ENCODE measurements at places on chromosomes 2 and 18.

DNA sequence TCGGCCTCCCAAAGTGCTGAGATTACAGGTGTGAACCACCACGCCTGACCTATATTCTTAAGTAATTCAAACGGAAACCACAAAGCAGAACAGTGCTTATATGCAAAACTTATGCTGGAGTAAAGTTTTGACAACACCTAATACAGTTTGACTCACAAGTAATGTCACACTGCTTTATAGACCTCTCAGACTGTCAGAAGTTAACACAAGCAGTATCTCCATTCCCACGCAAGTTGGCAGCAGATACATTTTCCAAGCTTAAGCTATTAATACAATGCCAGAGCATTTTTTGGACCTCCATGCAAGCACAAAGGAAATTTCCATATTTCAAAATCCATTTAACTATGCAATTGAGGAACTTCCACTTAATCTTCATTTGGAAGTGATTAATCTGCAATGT, 21.0 kb upstream of the SANBR start:
- DNase-seq: no peak

DNA sequence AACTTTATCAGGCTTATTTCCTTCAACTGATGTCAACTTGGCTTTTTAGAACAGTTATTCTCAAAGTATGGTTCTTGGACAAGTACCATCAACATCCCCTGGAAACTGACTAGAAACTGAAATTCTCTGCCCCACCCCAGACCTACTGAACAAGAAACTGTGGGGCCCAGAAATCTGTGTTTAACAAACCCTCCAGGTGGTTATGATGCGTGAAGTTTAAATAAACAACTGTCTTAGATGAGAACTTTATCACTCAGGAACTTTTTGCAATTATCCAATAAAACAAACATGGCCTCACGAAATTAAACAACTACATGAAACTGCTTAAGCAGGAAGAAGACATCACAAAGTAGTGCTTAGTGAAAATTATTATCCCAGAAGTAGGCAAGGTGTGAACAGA, 4.4 kb downstream of the HIBCH start:
- no peak for DNase-seq

- DNase-seq: no peak
These were observed 411.9 kb upstream of the TNP1 start for GRCh38 chr2:217271813-217272212.

DNA sequence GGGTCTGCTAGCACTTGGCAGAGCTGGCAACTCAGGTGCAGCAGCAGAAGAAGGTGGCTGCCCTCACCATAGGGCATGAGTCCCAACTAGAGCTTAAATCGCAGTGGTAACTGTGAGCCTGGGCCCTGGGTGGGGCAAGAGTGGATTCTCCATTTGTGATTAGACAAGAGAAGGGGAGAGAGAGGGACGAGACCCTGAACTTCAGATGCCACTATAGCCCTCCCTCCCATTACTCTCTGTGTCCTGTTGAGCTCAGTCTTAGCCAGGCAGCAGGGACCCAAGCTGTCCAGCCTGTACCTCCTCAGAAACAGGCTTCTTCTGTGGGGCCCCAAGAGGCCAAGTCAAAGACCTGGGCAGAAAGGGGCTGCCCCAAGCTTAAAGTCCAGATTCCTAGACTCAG, 69.7 kb upstream of the B3GNT7 start:
- DNase-seq: no peak

GRCh38 chr2:67871686-67872412, 191.0 kb downstream of the C1D start:
- DNase-seq: peak; percentile 64

DNA sequence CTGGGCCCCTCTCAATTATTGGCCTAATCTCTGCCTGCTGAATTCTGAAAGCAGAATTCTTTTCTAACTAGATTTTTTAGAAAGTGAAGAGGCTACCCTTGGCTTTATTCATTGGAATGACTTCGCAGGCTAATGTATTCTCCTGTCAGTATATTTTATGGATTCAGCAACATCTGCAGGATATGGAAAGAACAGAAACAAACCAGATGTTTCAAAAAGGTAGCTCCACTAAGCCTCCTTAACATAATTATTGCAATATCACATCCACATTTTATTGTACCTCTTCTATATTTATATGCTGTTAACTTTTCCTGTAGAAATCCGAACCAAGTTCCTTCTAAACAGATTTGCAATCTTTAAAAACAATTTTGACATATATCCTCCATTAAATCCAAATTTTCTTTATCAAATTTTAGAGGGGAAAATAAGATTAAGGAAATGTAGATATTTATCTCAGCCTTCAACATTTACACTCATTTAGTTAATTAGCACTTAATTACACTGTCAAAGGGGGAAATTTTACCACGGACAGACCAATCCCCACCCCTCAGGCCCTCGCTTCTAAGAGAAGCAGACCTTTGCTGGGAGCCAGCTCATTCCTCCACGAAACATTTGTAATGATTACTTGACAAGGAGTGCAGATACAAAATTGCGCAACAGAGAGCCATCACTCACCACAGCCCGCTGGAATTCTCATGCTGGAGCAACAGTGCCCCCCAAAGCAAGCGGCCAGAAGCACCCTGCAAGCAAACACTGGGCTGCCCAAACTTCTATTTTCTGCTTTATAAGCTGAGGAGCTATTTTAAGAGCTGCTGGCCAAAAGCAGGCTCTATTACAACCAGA, 253.4 kb downstream of the ETAA1 start:
- DNase-seq: peak; percentile 86

GRCh38 chr2:238458651-238459050, 31.9 kb downstream of the ASB1 start:
- peak; percentile 55 for DNase-seq

GRCh38 chr2:74399785-74400184, 19.7 kb upstream of the DCTN1 start:
- peak; percentile 52 for DNase-seq

GRCh38 chr18:1468550-1468949, 563.9 kb downstream of the ADCYAP1 start:
- DNase-seq: no peak

GRCh38 chr2:30382995-30383394, 64.1 kb upstream of the LCLAT1 start:
- DNase-seq: no peak

DNA sequence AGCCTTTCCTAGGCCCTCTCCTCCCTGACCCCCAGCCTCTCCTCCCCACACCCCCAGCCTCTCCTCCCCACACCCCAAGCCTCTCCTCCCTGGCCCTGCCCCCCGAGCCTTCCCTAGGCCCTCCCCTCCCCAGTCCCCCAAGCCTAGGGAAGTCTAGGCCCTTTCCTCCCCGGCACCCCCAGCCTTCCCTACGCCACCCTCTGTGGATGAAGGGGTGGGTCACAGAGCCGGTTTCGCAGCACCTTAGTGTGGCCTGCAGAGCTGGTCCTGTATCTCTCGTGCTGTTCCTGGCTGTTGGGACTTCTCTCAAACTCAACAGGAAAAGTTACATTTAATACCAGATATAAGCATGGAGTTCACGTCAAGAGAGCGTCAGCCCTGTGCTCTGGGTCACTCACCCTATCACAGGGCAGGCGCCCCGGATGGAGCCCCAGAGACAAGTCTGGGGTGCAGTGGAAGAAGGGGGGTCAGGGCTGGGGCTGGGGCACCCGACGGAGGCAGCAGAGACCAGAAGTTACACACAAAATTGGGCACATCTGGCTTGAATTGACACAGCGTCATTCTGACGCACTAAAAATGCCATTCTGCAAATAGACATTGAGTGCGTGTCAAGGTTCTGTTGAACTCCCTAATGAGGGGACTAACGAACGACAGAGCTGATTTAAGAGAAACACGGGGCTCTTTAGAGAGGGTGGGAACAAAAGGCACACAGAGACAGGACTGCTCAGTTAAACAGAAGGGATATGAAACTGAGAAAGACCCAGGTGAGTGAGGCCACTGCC, 24.0 kb downstream of the KCNIP3 start:
- DNase-seq: peak; percentile 75

GRCh38 chr2:98895901-98896300, 40.1 kb downstream of the CRACDL start:
- DNase-seq: no peak

GRCh38 chr2:113058411-113058994, 495 bp upstream of the IL36RN start:
- DNase-seq: no peak

DNA sequence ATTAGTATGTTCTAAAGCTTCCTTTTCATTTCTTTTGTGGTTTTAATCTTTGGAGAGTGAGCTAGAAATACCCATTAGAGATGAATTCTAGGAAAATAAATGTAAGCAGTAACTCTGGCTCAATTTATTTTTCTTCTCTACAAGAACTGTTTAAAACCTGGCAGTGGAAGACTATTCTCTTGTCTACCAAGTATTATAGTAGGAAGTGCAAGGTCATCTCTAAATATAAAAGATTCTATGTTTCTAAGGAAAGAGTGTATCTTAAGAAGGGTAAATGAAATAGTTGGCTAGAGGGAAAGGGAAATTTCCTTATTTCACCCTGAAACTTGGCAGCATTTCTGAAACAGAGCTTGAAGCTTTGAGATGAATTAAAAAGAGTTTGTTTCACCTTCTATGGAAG, 35.5 kb downstream of the PLCL1 start:
- no peak for DNase-seq

- DNase-seq: peak; percentile 75
These were observed 220.0 kb upstream of the CYP26B1 start for GRCh38 chr2:72367530-72368225.

DNA sequence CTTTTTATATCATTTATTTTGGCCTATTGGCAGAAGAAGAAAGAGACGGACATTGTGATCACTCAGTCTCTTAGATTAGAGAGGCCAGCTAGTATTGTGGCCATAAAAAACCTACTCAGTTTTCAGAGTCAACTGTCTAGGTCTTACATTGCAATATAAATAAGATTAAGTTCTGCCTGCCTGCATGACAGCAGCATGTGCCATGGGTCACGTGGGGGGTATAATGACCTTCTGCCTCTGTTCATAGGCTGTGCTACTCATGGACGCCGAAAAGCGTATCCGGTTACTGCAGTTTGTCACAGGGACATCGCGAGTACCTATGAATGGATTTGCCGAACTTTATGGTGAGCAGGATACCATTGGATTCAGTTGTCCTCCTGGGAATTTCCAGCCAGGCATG, 238.5 kb downstream of the ALPK2 start:
- no peak for DNase-seq

DNA sequence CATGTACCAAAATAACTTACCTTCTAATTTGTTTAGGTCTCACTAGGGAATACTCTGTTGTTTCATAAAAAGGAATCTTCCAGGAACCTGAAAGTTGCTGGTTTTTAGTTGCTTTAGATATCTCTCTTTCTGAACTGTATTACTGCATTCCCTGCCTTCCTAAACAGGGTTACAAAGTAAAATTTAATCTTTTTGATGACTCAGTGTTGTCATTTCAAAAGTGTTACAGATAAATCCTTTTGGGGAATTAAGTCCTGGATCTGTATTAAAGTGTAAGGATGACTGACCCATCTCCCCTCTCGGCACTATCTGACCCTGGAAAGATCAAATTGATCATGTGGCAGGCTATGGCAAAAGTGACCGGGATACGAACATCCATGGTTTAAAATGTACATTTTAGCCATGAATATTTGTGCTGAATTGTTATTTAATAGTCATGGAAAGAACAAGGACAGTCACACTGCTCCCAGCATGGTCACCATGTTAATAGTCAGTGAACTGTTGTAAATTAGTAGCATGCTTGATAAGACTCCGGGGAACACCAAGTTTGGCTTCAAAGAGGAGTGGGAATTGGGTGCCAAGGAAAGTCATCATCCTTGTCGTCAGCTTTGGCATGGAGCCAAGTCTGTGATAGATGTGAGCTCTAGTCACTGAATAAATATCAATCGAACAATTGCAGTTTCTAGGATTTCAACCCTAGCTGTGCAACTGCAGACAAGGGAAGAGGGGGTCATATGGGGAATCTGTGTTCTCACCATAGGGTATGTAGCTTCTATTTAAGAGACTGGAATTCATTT, 4.2 kb downstream of the PLEKHA3 start:
- DNase-seq: no peak

- DNase-seq: no peak
These were observed 375.3 kb downstream of the PIK3C3 start for GRCh38 chr18:42330296-42330695.

DNA sequence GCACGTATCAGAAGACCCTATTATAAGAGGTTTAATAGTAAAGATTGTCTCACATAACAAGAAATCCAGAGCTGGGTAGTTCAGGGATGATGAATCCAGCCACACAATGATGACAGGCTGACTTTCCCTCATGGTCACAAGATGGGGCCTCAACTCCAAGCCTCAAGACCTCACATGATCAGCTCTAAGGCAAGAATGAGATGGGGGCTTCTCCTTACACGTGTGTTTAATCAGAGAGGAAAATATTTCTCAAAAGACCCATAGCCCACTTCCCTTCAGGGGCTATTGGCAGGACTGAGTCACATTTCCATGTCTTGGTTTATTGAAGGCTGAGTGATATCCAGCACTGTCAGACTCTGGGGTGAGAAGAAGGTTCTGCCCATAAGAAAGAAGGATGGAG, 100.2 kb upstream of the FOSL2 start:
- peak; percentile 19 for DNase-seq

Measured in AG20443 (cell line).